Cerebellar nuclear complex (tissue), 1 donor: ENCODE measurements at places on chromosomes 1 and 21.

DNA sequence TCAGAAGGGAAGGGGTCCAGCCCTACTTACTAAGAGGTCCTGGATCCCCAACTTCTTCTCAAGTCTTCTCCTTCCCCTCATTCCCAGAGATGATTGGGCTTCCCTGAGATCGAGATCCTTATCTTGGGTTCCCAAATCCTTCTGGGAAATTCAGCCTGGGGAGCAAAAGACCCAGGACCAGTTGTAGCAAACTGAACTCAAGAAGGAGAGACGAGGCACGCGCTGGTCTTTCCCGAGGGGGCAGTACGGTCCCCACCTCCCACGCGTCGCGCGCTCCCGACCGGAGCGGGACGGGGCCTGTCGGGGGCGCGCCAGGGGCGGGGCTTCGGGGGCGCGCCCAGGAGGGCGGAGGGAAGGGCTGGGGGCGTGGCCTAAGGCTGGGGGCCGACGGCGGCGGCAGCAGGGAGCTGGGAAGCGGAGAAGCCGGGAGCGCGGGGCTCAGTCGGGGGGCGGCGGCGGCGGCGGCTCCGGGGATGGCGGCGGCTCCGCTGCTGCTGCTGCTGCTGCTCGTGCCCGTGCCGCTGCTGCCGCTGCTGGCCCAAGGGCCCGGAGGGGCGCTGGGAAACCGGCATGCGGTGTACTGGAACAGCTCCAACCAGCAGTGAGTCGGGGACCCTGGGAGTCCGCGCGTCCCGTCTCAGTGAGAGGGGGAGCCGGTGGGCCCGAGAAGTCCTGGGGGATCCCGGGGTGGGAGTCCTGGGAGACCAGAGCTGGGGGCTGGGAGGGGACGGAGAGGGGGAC lies at the start of gene EFNA3:
Gene EFNA3 (plus strand): TSS at position 369 of the 741 bp plus-strand sequence. CDS start 105 bp downstream, at position 474.
- DNase-seq, result no peak

GRCh38 chr1:85957760-85958159 lies 198.8 kb downstream of the COL24A1 start:
- DNase-seq, result no peak

DNA sequence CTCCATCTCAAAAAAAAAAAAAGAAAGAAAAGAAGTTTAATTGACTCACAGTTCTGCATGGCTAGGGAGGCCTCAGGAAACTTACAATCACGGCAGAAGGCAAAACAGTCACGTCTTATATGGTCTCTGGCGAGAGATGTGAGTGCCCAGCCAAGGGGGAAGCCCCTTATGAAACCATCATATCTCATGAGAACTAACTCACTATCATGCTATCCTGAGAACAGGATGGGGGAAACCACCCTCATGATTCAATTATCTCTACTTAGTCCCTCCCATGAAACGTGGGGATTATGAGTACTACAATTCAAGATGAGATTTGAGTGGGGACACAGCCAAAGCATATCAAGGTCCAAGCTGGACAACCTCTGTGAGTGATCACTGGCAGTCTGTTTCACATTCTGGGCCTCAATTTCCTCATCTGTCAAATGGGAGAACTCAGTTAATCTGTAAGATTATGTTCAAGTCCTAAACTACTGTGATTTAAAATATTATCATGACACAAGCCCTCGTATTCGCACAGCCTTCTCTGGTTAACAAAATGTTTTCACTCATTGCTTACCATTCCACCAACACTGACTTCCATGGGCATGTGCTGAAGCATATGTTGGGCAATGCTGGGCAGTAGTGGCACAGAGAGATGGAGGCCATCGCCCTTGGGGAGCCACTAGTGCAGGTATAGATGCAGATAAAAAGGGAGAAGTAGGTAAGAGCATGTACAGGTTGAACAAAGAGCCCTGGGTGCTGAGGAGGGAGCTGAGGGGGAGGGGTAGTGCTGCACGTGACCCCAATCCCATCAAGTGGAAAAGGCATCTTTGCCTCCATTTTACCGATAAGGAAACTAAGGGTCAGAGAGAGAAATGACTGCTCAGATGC lies 46.2 kb upstream of the SLC2A1 start:
- DNase-seq, result no peak

DNA sequence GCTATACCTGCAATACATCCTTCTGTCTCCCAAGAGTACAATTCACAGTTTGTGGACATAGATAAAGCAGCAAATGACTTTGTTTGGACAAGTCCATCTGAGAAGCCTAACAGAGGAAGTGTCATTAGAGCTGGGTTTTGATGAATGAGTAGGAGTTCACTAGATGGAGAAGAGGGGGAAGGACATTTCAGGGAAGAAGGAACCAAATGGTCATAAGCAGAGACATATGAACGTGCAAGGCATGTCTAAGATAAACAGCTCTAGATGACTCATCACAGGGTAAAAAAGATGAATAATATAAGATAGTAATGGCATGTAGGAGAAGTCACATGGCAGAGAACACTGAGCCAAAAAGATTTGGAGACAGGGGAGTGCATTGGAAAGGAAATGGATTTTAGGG lies 54.5 kb downstream of the HMGB4 start:
- no peak for DNase-seq

DNA sequence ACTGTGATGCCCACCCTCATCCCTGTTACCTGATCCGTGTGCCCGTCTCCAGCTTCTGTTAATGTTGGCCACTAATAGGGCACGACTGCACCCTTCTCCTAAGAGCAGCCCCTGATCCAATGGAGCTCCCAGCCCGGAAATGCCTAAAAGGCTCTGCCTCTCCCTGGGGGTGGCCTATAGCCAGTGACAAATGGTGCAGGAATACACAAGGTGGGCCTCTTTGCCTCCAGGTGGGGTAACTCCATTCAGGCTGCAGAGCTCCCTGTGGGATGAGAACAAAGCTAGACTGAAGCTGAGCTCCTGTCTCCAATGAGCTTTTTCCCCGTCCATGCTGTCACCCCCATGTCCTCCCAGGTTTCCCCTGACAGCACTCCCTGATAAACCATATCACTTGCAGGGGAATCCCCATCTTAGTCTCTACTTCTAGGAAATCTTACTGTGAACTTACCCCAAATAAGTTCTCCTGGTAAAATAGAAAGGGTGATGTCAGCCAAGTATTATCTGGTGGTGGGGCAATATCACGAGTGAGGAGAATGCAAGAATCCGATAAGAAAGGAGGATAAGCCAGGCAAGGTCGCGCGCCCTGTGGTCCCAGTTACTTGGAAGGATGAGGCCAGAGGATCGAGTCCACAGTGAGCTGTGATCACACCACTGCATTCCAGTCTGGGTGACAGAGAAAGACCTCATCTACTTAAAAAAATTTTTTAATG lies 18.6 kb downstream of the S100A7A start:
- no peak for DNase-seq

DNA sequence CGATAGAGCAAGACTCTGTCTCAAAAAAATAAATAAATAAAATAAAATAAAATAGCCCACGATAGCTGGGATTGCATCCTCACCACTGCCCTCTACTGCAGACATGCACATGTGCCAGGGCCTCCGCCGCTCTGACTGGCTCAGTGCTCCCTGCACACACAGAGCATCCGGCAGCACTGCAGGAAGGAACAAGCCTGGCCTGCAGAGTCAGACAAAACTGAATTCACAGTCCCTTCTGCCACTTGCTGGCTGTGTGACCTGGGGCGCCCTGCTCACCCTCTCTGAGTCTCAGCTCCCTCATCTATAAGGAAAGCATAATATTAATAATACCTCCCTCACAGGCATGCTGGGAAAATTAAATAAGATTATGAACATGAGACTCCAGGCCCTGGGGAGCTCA lies 35.4 kb downstream of the CSMD2 start:
- no peak for DNase-seq
